ENCODE measurements at places on chromosomes 7 and 10. TPM values are rescaled to one million over a fixed set of nuclear protein-coding genes. Genes with fewer than 3 reads are reported as not detected.

Gene EN2
- 0.24 TPM for polyA plus RNA-seq

Gene LARP4B
- polyA plus RNA-seq = 28.4 TPM

Gene HECW1
- polyA plus RNA-seq = 4.0 TPM

Gene C10orf90
- polyA plus RNA-seq = not detected

Gene SMO
- polyA plus RNA-seq = 25.5 TPM

Gene CALML5
- not detected for polyA plus RNA-seq

Gene MAT1A
- polyA plus RNA-seq = 20.1 TPM

Gene UCMA
- not detected for polyA plus RNA-seq

Gene FBXL15
- 47.4 TPM for polyA plus RNA-seq

Gene SLIT1
- polyA plus RNA-seq = 0.65 TPM

Gene VPS50
- polyA plus RNA-seq = 10.5 TPM

Gene ZNF736
- polyA plus RNA-seq = not detected

Gene STAG3
- 4.8 TPM for polyA plus RNA-seq

Gene FZD8
- polyA plus RNA-seq = 3.7 TPM

Gene PTEN
- polyA plus RNA-seq = 32.8 TPM

Gene CDHR3
- polyA plus RNA-seq = 6.9 TPM

Gene CRPPA
- polyA plus RNA-seq = 2.5 TPM

Gene NRAP
- polyA plus RNA-seq = 0.04 TPM

Gene CCDC146
- polyA plus RNA-seq = 2.4 TPM

Gene TUBAL3
- not detected for polyA plus RNA-seq

Gene BLNK
- polyA plus RNA-seq = 6.3 TPM

Gene LRRC18
- not detected for polyA plus RNA-seq

Gene EVX1
- polyA plus RNA-seq = 0.95 TPM

Gene THSD7A
- polyA plus RNA-seq = 4.0 TPM

Gene CDK14
- 15.2 TPM for polyA plus RNA-seq

Gene BICC1
- polyA plus RNA-seq = 5.8 TPM

Gene ZDHHC16
- 86.8 TPM for polyA plus RNA-seq

Gene OR13A1
- polyA plus RNA-seq = not detected
